ENCODE measurements at places on chromosomes 6 and 20. TPM values are rescaled to one million over a fixed set of nuclear protein-coding genes. Genes with fewer than 3 reads are reported as not detected.

The PRDM13 gene
- not detected for total RNA-seq

The HLA-DRB5 gene
- total RNA-seq = not detected

The GRM1 gene
- not detected for total RNA-seq

The PM20D2 gene
- total RNA-seq = 10.3 TPM

The TINAG gene
- not detected for total RNA-seq
